KBM-7 (cell line): ENCODE measurements at places on chromosomes 2 and 18.
A peak's percentile ranks its signal among the peaks of the same experiment; 100 is the strongest.

DNA sequence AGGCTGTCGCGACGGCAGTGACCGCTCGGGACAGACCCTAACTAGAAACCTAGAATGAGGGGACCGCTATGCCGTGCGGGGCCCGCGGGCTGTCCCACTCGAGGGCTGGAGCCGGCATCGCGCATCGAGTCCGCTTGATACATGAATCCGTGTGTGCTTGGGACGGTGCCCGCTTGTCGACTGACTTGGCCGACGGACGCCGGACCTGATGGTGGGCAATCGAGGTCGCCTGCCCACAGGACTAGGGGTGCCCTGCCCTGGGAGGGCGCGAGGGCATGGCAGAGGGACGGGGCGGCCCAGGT, 749 bp upstream of the PTMA start:
- DNase-seq = no peak

- DNase-seq = peak; percentile 74
Observed at GRCh38 chr2:47016172-47016913, 100.7 kb upstream of the MCFD2 start.

DNA sequence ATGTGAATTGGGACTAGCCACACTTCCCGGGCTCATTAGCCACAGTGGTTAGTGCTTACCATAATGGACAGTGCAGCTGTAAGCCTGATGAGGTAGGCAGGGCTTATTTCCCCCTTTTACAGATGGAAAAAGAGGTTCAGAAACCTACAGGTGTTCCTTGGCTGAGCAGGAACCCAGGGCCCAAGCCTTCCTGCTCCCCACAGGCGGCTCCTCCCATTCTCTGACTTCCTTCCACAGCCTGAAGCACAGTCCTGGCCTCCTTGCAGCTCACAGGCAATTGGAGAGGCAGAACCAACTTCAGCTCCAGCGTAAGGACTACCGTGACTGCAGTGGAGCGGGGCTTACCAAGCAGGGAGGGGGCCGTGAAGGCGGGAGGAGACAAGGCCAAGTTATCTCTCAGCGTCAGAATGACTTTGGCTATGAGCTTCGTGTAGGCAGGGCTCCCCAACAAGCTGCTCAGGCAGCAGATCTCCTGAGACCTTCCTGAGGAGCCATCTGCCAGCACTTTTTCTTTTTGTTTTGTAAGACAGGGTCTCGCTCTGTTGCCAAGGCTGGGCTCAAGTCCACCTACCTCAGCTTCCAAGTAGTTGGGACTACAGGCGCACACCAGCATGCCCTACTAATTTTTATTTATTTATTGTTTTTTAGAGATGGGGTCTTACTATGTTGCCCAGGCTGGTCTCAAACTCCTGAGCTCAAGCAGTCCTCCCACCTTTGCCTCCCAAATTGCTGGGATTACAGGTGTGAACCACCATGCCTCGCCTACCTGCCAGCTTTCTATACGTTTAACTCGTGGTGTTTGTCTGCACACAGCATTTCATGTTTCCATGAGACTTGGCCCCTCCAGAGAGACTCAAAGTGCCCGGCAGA, 34.2 kb upstream of the NT5DC4 start:
- DNase-seq = peak; percentile 55

GRCh38 chr18:12819322-12819721, 64.7 kb downstream of the PTPN2 start:
- no peak for DNase-seq

GRCh38 chr2:227456772-227457171, 15.2 kb upstream of the AGFG1 start:
- DNase-seq = no peak

DNA sequence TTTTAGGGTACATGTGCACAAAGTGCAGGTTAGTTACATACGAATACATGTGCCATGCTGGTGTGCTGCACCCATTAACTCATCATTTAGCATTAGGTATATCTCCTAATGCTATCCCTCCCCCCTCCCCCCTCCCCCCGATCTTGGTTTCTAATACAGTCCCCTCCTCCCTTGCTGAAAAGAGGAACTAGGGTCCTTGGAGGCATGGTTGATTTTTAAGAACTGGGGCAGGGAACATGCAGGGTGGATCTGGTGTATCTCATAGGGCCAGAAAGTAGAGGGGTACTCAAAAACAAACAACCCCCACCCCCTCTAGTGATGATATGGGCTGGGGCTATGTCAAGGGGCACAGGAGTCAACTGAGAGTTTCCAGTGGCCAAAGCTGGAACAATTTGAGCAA, 153.4 kb downstream of the UBR3 start:
- DNase-seq = peak; percentile 19

GRCh38 chr18:37297106-37297505, 268.5 kb downstream of the CELF4 start:
- no peak for DNase-seq

DNA sequence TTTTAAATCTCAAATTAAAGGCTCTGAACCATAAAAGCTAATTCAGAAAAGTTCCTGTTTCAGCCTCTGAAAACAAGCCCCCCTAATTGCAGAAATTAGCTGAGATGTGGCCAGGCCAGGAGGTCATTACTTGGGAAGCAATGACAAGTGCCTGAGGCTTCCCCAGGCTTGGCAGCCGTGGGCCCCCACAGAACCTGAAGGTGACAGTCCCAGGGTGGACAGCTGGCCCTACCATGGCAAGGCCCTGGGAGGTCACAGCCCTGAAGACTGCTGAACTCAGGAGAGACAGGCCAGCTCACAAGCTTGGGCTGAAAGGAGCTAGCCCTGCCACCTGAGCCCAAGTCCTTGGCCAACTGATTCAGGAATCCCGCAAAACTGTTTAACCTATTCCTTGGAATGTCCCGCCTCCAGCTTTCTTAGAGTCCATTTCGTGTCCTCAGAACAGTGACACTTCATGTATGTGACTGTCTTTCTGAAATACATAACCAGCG, 54.3 kb upstream of the PKDCC start:
- no peak for DNase-seq

GRCh38 chr2:170408461-170409163, 230.7 kb downstream of the MYO3B start:
- peak; percentile 40 for DNase-seq

GRCh38 chr18:79523736-79524180, 128.0 kb downstream of the NFATC1 start:
- peak; percentile 72 for DNase-seq

DNA sequence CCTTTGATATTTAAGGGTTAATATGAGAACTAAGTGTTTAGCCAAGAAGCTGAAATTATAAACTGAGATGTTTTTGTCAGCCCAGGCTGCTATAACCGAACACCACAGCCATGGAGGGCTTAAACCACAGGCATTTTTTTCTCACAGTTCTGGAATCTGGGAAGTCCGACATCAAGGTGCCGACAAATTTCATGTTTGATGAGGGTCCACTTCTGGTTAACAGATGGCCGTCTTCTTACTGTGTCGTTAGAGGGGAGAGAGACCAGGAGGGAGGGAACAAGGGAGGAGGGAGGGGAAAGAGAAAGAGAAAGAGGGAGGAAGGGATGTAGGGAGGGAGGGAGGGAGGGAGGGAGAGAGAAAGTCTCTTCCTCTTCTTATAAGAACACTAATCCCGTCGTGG, 6.5 kb upstream of the CNDP2 start:
- DNase-seq = no peak

DNA sequence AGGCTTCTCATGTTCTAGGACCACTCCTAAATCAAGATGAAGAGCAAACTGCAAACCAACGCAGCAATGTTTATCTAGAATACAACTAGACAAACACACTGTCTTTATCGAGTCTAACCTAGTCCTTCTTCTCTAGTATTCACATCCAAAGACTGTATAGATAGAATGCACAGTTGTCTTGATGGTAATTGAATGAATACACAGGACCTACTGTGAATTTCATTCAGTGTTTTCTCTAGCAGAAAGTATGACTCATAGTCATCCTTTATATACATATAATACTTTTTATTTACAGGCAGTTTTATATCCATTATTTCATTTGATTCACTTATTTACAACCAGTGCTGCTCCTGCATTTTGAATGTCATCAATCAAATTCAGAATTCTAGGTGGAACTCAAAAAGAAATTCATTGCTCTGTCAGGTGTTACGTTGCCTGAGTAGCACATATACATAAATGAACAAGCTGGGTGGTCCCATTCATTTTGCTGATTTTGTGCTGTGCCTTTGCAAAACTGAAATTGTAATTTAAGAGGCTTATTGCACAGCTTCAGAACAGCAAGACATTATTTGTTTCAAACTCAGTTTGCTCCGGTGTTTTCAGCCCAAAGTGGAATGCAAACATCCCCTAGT, 374.8 kb downstream of the EPHA4 start:
- DNase-seq = no peak

- no peak for DNase-seq
Observed at GRCh38 chr2:72291059-72291458, 143.4 kb upstream of the CYP26B1 start.

DNA sequence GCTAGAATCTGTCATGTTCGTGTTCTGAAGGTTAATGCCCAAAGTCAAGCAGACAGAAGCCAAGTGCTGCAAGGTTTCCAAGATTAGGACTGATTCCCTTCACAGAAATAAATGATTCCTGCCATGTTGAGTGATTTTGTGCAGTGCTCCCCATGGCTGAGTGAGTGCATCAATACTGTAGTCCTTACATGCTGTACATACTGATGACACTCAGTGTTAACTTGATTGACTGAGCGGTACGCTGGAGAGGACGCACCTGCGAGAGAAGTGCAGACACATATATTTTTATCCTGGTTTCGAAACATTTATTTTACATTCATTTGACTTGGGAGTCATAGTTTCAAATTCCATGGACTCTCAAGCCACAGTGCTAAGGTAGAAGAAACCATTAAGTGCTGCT, 92.0 kb downstream of the ASXL3 start:
- no peak for DNase-seq

- peak; percentile 88 for DNase-seq
Observed at GRCh38 chr2:158893026-158893425, 75.4 kb upstream of the TANC1 start.

- peak; percentile 21 for DNase-seq
Observed at GRCh38 chr18:47036298-47036874, 965 bp upstream of the ELOA2 start.

- peak; percentile 83 for DNase-seq
Observed at GRCh38 chr2:47785986-47786385, 3.0 kb downstream of the MSH6 start.

DNA sequence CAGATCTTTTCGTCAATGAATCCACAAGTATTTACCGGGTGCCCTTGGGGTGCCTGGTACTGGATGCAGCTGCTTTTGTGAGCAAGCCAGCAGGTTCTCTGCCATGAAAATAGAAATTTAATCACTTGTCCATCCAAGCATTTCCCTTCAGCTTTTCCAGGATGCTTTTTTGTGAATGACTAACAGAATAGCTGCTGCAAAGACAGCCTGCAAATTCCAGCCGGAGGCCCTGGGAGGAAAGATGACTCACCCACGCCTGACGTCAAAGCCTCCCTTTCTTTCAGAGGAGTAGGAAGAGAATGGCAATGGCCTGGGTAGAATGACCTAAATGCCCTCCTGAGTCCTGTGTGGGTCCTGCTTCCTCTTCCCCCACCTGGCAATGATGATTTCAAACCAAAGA, 111.9 kb downstream of the AP1S3 start:
- DNase-seq = peak; percentile 7

DNA sequence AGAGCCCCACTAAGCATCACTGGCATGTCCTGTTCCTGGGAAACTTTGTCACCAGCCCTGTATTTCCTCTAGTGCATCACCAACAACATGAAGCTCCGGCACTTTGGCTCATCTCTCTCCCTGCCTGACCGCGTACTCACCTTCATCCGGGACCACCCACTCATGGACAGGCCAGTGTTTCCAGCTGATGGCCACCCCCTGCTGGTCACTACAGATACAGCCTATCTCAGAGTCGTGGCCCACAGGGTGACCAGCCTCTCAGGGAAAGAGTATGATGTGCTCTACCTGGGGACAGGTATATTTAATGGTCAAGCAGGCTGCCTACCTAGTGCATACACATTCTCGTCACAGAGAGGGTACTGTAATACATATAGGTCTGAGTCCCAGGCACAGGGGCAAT, 21.0 kb downstream of the SEMA4F start:
- DNase-seq = no peak

DNA sequence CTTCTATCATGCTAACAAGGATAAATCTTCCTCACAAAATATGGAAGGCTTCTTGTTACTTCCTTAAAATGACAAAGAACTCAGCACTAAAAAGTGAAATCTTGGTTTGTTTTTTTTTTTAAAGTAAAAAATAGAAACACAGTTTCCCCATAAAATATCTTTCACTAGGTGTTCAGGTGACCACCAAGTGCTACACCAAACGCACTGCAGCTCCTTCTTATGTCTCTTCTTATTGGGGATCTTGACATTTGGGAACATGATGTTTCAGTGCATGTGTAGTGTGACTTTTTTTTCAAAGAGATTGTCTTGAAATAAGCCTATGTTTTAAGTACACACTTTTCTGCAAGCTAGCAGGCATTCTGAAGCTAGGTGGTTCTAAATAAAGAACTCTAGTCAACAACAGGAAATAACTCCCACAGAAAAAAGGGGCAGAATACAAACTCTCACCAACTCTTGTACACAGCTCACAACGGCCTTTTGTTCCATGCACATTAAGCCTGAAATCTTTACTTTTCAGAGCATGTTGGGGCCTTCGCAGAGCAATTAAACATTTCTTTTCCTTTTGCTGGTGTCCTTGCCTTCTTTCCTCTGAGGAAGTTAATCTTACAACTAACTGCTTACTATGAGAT, 13.2 kb upstream of the SERTAD2 start:
- DNase-seq = peak; percentile 72

DNA sequence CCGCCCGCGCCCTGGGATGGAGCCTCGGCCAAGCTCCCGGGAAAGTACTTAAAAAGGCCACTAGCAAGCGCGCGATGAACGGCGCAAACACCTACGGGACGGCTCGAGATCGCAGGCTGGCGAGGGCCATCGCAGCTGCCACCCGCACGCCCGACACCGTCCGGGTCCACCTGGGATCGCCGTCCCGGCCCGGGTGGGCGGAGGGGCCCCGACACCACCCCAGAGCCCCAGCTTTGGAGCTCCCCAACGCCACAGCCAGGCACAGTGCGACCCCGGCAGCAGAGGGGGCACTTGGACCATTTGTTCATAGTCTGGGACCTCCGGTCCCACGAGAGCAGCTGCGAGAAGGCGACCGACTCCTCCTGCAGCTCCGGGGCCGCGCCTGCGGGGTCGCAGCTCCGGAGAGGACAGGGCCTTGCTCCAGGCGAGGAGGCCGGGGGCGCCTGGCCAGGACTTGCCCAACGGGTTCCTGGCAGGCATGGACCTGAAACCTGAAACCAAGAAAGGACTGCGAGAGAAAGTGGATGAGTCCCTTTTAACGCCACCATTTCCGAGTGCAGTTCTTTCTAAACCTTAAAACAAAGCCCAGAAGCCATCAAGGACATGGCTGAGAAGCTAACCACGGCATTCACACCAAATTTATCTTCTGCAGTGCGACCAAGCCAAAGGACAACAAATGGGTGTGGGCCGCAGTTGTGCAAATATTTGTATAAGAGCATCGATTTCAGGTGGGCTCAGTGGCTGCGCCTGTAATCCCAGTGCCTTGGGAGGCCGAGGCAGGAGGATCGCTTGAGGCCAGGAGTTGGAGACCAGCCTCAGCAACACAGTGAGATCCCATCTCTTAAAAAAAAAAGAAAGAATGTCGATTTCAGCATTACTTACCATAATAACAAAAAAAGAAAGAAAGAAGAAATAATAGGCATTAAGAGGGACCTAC, 54.0 kb upstream of the IMP4 start:
- no peak for DNase-seq

GRCh38 chr18:77374446-77374805, 124.8 kb downstream of the GALR1 start:
- no peak for DNase-seq
